ENCODE measurements at places on chromosomes 7 and 10. TPM values are rescaled to one million over a fixed set of nuclear protein-coding genes. Genes with fewer than 3 reads are reported as not detected.

The TMEM176A gene
- total RNA-seq: under 0.01 TPM

The ENO4 gene
- total RNA-seq: 0.35 TPM

The THSD7A gene
- total RNA-seq: 0.38 TPM

The IL6 gene
- total RNA-seq: 32.2 TPM

The CWF19L1 gene
- total RNA-seq: 16.6 TPM

The LIPJ gene
- total RNA-seq: not detected

The LAMTOR4 gene
- total RNA-seq: 119 TPM

The UBTD1 gene
- total RNA-seq: 16.3 TPM

The VGF gene
- not detected for total RNA-seq

The COL26A1 gene
- not detected for total RNA-seq

The GRM3 gene
- not detected for total RNA-seq

The AKR1E2 gene
- total RNA-seq: 10.5 TPM

The PCDH15 gene
- total RNA-seq: not detected

The TBXAS1 gene
- 0.60 TPM for total RNA-seq

The CCDC126 gene
- total RNA-seq: 9.4 TPM

The MUC3A gene
- total RNA-seq: not detected

The GOLGA7B gene
- total RNA-seq: not detected

The CLEC5A gene
- total RNA-seq: not detected

The AOAH gene
- total RNA-seq: not detected

The CELF2 gene
- total RNA-seq: 7.6 TPM

The LRRC17 gene
- 39.7 TPM for total RNA-seq

The IQUB gene
- total RNA-seq: 0.30 TPM

The PNLIPRP1 gene
- not detected for total RNA-seq

The HECW1 gene
- total RNA-seq: not detected

The PPP1R9A gene
- 0.38 TPM for total RNA-seq
